ENCODE measurements at places on chromosomes 5 and 9.

DNA sequence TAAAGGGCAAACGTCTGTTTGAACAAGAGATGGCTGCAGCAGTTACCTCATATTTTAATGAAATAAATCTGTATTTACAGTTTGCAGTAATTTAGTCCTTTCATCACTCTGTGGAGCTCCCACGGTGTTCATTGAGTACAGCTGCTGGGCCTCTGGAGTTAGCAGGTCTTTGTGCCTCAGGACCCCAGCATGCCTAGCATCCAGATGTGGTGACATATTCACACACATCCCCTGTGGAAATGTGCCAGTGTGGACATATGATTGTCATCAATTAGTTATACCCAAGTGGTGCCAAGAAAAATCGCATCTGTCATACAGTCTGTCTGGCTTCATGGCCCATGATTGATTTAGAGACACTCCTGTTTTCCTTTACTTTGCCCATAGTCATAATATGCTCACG lies 77.3 kb downstream of the NNT start:
- no peak for DNase-seq

- no peak for DNase-seq
Observed at GRCh38 chr5:58666598-58667581, 84.0 kb downstream of the RAB3C start.

DNA sequence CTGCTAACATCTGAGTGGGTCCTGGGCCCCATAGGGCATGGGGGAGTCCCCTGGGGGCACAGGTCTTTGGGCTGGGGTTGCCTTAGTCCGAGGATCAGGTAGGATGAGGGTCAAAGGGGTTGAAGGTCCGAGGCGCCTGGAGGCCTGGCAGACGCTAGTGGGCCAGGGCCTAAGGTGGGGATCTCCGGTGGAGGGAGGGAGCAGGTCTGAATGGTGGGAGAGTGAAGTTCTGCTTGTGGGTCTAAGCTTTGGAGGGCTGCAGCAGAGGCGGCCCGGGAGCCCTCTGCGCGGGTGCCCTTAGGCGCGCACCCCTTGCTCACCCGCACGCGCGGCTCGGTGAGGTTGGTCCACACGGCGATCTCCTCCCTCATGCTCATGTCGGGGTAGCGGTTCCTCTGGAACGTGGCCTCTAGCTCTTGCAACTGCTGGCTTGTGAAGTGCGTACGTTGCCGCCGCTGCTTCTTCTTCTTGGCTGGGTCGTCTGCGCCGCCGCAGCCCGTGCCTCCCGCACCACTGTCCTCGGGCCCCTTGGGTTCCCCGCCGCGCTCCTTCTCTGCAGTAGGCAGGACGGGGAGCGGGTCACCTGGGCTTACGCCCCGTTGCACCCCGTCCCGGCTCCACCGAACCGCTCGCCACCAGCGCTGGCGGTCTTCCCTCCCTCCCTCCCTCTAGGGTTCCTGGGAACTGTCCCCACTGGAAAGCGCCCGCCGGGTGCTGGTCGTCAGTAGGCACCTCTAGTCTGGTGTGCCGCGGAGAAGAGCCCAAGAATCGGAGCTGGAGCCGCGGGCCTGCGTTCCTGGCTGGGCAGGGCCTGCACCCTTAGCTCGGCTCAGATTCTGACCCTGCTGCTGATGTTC lies 2.8 kb downstream of the PITX1 start:
- DNase-seq, result no peak

- no peak for DNase-seq
Observed at GRCh38 chr9:9997585-9997984, 615.2 kb downstream of the PTPRD start.

DNA sequence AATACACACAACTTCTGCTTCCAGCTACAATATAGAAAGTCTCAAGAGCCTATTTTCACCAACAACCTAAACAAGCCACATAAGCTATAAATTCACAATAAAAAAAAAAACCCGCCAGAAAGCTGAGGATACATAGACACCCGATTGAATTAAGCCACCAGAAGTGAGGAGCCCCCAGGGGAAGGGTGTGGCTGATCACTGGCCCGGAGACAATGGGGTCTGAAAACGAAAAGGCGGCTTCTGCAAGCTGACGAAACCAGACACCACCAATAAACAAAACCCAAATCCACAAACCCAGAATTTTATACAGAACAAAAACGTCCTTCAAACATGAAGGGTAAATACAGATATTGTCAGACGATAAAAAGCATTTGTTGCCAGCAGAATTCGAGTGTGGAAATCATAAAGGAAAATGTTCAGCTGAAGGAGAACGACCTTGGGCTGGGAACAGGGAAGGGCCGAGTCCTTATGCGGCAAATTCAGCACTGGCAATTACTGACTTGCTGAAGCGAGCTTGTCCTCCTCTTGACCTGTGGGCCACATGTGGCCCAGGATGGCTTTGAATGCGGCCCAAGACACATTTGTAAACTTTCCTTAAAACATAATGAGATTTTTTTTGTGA lies 39.6 kb upstream of the CEP72 start:
- no peak for DNase-seq

- no peak for DNase-seq
Observed at GRCh38 chr9:138013836-138014562, 136.4 kb downstream of the CACNA1B start.

DNA sequence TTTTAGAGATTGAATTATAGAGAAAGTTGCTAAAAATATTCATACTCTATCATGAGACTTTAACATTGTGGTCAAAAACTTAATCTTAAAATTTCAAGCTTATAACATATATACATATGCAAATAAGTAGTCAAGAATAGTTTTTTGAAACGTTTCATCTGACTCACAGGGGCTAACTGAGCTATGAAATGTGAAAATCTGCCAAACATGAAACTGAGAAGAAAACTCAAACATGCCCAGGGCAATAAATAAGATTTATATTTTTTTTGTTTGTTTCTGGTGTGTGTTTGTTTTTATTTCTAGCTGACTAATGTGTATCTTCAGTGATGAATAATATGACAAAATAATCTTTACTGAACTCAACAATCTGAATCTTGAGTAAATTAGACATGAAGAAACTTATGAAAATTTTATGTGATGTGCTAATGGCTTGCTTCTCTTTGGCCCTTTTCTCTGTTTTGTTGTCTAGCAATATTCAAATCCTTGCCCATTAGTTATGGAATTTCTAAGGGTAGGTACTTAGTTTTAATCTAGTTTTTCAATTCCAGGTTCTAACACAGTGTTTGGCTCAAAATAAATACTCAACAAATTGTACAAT lies 99.9 kb downstream of the FAM174A start:
- no peak for DNase-seq
